Fibroblast of mammary gland (primary cell): ENCODE measurements at places on chromosomes 3 and 15.

DNA sequence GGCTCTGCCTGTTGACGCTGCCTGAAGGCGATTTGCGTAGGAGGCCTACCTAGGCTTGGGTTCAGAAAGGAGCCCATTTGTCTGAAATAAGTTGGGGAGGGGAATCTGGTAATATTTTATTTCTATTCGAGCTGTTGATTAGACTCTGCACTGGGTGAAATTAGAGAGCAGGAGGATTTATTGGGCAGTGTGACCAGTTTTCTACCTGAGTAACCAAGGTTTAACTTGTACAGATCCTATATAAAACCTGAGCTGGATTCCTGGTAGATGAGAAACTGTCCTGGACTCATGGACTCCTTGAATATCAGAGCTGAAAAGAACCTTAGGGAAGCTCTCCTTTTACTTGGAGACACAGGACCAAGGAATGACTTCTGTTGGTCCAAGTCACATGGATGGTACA is 19.6 kb upstream of the GPR156 start:
- peak; percentile 24 for DNase-seq

- no peak for DNase-seq
Observed at GRCh38 chr3:15819576-15819975, 21.8 kb upstream of the ANKRD28 start.

GRCh38 chr3:69403454-69403853 is 17.6 kb upstream of the FRMD4B start:
- no peak for DNase-seq

DNA sequence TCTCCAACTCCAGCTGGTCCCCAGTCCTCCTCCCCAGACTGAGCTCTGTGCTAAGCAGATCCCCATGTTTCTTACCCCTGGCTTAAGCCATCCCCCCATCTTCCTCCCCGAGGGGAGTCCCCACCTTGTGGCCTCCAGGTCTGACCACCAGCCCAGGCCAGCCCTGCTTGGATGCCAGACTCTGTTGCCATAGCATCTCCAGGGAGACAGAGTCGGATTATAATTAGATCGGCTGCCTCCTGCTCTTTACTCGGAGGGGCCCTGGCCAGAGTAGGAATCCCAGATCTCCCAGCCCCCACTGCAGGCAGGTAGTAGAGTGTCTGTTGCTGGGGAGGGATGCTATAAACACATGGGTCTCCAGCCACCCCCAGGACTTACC is 2.4 kb downstream of the KLHDC8B start:
- no peak for DNase-seq

DNA sequence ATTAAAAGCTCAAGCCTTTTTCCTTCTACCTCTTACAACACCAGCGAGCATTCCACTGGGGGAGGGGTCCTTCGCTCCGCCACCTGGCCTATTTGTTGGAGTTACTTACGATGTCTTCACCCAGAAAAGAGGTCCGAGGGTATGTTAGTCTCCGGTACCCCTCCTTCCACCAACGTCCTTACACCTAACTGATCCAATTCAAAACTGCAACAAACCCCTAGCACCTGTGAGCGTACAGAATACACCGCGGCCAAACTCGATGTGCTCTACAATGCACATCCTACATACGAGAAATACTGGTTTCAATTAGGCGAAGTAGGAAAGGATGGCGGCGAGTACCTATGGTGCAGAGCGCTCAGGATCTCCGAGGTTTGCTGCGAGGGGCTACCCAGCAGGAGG is 944 bp downstream of the SLITRK3 start:
- DNase-seq, result no peak

- no peak for DNase-seq
Observed at GRCh38 chr3:42052132-42052483, 39.0 kb upstream of the TRAK1 start.

- no peak for DNase-seq
Observed at GRCh38 chr15:75051191-75051608, 27.8 kb downstream of the PPCDC start.

DNA sequence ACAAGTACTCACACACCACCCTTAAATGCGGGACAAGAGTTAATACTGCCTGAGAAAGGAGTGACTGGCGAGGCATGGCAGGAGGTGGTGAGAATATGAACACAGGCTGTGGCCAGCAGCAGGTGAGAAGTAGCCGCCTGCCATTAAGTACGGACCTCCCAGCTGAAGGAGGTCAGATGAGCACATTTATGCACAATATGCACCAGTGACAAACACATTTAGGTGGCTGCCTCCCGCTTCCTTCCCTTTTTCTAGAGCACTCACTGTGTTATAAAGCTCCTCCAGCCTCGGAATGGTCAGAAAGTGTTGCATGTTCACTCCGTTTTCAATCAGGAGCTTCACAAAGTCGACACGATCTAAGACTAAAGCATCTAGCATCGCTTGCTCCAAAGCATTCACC is 52.4 kb downstream of the TRPM1 start:
- DNase-seq, result no peak

DNA sequence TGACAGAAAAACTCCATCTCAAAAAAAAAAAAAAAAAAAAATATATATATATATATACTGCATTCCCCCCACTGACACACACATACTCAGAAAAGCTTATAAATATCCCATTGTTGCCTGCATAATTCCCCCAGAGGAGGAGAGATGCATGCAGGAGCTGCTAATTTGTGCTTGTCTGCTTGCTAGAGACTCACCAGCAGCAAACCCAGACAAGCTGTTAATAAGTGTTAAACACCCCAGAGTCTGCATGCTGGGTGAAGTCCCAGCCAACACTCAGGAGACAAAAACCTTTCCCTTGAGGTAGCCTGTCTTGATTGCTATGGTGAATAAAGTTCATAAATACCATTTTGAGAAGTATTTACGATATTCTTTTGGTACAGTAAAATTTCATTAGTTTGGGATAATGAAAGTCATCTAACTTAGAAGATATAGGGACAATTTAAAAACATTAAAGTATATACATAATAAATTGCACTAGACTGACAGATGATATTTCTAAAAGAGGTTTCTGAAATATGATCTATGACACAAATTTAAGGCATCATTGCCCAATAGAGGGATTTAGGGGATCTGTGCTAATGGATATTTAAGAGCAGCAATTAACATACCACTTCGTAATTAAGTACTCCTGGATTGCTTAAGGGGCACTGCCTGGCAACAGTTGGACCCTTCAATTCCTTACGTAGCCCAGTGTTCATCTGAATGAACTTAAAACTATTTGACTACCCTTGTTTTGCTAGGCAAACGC is 400.0 kb upstream of the C2CD4B start:
- no peak for DNase-seq

DNA sequence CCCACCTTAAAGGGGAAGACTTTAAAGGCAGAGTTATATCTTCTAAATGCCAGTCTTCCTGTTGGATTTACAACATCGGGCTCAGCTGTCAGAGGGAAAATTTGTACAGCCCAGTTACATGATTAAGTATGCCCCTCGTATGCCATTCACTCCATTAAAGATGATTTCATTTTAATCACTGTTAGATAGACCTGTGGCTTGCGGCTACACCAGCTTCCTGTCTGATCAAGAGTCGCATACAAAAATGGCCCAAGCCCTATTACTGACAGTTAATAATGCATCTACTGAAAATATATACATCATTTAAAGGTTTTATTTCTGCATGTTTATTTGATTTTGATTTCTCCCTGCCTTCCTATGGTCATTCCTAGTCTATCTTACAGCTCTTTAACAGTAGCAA is 7.1 kb downstream of the EIF4E3 start:
- no peak for DNase-seq

GRCh38 chr3:20111836-20112235 is 71.6 kb downstream of the KAT2B start:
- peak; percentile 17 for DNase-seq

GRCh38 chr3:27078246-27078913 is 290.8 kb downstream of the NEK10 start:
- no peak for DNase-seq

DNA sequence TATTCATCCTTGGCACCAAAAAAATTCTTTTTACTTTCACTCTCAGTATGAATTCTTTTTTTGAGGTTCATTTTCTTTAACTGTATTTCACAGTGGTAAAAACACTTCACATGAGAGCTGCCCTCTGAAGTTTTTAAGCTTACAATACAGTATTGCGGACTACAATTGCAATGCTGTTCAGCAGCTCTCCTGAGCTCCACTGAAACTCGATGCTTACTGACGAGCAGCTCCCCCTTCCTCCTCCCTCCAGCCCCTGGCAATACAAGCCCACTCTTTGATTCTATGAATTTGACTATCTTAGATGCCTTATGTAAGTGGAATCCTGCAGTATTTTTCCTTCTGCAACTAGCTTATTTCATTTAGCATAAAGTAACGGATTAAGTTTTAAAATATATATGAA is 183.4 kb downstream of the ADAMTS17 start:
- no peak for DNase-seq

GRCh38 chr3:170815340-170815739 is 54.7 kb downstream of the RPL22L1 start:
- DNase-seq, result no peak

- DNase-seq, result no peak
Observed at GRCh38 chr15:77044228-77045042, 26.5 kb downstream of the TSPAN3 start.

GRCh38 chr15:98164571-98164970 is 204.1 kb downstream of the ARRDC4 start:
- DNase-seq, result peak; percentile 48

DNA sequence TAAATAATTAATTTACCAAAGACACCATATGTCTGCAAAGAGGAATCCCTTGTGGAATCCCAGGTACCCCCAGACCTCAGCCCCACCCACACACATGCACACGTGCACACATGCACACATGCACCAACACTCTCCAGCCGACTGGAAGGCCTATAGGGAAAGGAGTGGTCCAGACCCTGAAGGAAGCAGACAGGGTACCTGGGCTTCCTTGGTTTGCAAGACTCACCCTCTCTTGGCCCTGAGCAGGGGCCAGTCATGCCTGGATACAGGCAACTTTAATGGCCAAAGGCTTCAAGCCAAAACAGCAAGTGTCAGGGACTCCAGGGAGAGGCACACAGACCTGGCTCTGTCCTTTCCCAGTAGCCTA is 8.9 kb upstream of the HAPLN3 start:
- DNase-seq, result no peak

GRCh38 chr3:108931035-108931434 is 22.6 kb downstream of the GUCA1C start:
- DNase-seq, result no peak

DNA sequence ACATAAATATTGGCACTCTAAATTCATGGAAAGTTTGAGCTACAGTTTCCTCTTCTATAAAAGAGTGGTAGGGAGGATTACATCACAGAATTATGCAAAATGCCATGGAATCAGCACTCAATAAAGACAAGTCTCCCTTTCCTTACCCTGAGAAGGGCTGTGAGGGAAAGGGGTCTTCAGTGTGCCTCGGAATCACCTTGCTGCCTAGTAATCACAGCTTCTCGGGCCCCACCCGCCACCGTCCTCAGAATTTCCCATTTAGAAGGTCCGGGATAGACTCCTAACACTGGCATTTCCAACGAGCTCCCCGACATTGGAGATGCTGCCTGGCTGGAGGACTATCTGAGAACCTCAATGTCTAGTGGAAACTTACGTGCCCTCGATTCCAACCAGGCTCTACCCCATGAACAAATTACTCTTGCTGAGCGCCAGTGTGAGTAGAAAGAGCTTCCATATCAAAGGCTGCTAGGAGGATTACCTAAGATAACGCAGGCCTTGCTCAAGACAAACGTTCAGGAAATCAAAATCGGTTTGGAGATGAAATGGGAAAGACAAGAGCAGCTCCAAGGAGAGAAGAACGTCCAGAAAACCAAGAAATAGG is 92.1 kb upstream of the CHD2 start:
- DNase-seq, result peak; percentile 49

DNA sequence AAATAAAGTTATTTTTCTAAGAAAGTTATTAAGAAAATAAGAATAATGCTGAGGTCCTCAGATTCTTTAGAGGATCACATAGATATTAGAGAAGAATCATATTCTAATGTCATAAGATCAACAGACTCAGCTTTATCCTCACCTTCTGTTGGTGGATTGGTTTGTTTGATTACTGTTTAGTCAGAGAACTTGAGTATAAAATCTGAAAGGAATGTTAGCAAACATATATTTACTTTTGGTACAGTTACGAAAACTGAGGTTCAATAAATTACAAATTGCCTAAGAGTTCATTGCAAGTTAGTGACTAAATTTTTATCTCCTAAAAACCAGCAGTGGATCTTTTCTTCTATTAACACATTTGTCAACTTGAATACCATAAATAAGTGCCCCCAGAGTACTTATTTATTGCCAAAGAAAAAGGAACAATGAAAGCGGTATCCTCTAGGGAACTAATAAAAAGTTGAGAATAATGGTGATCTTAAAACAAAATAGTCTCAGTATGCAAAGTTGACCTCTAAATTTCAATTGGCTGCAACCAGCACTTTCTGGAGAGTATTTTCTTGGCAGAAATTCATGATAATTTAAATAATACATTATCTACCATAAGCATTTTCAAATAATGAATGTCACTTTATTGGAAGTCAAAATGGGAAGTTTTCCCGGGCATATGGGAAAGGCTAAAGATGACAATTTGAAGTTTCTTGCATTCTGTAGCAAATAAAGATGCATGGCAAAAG is 296.8 kb downstream of the OTOL1 start:
- DNase-seq, result no peak

DNA sequence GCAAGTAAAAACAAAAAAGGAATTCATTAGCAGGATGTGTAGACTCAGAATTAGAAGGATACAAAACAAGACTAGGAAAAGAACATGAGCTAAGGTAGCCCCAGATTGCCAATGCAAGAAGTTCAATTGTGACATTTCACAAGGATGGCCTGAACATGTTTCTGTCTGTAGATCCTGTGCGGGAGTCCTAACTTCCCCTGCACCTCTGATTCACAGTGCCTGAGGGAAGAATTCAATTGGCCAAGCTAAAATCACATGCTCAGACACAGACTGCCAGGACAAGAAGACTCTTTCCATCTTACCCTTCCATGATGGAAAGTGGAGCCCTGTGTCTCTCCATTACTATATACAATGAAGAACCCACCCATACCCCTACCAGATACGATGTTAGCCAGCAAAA is 251.5 kb downstream of the KCNH8 start:
- no peak for DNase-seq

GRCh38 chr3:43769885-43770425 is 79.2 kb downstream of the ABHD5 start:
- DNase-seq, result no peak

DNA sequence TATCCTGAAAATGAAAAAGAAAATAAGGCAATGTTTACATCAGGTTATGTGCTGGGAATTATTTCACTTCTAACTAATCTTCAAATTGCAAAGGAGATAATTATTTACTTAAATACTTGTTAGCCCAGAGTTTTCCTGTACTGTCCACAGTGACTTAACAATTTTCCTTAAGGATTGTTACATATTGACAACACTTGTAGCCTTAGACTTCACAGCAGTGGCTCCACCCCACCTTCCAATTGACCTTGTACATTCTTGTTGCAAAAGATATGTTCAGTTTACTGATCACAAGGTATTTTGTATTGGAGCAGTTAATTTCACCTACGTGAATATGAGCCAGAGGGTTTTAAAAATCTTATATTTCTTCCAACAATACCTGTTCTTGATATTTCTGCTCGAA is 376.9 kb downstream of the CNTN6 start:
- no peak for DNase-seq

DNA sequence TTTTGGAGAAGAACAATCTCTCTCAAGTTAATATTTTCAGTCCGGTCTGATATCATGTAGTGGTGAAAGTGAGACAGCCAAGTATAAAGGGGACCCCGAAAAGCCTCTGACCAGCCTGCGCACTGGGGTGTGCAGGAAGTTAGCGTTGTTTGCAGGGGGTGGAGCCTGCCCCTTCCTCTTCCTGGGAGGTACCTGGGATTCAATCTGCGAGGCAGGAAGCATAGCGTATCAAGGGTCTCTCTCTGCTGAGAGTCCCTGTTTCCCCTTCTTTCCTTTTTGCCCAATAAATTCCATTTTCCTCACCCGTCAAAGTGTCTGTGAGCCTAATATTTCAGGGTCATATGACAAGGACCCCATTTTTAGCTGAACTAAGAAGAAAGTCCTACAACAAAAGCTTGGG is 44.8 kb upstream of the CBLB start:
- no peak for DNase-seq
